ENCODE measurements at places on chromosomes 2 and 18. TPM values are rescaled to one million over a fixed set of nuclear protein-coding genes. Genes with fewer than 3 reads are reported as not detected.

TUBA3D gene
- 86.3 TPM for total RNA-seq

STRN gene
- total RNA-seq, result 55.2 TPM

RAX gene
- not detected for total RNA-seq

SERPINB13 gene
- not detected for total RNA-seq

VAMP5 gene
- 47.3 TPM for total RNA-seq

FIGN gene
- 12.9 TPM for total RNA-seq

KIF1A gene
- 2.0 TPM for total RNA-seq

KCNG2 gene
- total RNA-seq, result not detected

TEX44 gene
- not detected for total RNA-seq

GRCh38 chr2:27072920-27073319 lies 1.5 kb upstream of the OST4 start:
- DNase-seq, result no peak

DNA sequence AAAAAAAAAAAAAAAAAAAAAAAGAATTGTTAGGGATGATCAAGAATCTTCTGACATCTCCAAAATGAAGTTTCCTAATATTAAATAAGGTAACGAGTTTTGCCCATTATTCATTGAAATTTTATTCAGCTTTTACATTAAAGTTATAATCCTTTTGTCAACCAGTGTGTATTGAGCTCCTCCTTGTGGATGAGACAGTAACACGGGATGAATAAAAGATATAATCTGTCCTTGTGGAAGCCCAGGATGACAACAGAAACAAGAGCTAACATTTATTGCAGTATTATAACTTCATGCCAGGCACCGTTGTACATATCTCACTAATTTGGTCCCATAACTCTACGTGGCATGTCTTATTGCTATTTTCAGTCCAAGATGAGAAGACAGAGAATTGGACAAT lies 33.4 kb upstream of the SERPINB7 start:
- DNase-seq, result no peak

DNA sequence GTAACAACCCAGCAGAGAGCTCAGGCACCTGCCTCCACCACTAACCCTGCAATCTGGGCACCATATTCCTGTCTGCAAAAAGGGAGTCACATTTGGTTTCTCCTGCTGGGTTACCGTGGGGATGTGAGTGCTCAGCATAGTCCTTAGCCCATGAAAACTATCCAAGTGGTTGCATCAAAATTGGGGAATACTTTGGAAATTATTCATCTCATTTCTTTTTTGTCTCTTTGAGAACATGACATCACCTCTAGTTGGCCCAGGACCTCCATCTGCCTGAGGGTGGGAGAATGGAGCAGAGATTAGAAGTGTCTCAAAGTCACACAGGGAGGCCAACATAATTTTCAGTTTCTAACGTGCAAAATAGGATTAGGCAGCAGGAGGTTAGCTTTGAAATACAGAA lies 19.3 kb upstream of the SPP2 start:
- DNase-seq, result no peak

DNA sequence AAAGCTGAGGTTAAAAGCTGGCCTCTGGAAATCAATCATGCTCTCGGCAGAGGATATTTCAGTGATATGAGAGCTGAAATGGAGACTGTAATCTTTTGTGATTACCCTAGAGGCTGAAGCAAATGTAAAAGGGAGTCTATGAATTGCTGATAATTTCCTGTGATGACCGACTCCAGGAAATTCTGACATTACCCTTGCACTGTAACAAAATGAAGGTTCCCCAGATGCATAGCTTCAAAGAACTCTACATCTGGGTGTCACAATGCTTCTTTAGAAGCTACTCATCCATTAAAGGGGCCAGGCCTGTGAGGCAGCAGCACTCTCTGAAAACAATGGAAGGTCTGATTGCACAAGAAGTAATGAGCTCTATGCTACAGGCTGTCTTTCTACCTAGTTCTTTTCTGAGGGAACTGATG lies 268.2 kb upstream of the SESTD1 start:
- DNase-seq, result no peak

DNA sequence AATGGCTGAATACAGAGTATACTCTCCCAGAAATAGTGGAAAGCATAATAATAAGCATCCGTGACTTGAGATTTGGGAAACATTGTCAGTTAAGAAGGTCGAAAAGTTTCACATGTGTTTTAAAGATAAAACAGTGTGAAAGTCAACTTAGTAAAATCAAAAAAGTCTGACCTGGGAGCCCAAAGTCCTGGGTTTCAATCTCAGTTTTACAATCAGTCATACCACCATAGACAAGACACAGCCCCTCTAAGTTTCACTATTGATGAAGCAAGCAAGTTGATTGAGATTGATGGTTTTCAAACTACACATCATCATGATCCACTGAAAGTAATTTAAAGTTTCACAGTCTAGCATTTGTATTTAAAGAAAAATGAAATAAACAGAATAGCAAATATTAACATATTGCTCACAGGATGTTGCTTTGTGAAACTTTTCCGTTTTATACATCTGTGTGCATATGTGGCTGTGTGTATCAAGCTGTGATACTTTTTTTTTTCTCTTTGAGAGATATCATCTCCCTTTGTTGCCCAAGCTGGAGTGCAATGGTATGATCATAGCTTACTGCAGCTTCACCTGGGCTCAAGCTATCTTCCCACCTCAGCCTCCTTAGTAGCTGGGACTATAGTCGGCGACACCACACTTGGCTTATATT lies 71.1 kb downstream of the PIK3C3 start:
- DNase-seq, result no peak

DNA sequence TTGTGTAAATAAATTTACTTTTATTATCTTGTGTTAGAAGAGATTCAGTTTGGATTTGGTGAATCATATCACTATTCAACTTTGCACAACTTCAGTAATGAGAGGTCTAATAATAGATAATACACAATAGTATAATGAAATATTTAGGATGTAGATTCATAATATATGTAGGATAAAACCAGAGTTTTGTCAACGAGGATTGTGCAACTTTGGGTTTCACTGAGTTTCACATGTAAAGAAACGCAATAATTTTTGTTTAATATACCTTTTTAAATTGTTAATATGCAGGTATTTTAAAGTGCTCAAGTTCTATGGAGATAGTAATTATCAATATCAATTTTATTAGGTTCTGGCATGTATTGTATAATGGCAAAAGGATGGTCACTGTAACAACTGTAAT lies 5.3 kb downstream of the CALCRL start:
- DNase-seq, result no peak

GRCh38 chr2:203659331-203660049 lies 46.9 kb upstream of the CD28 start:
- DNase-seq, result no peak

- peak; percentile 54 for DNase-seq
Observed at GRCh38 chr18:79528846-79529245, 133.1 kb downstream of the NFATC1 start.

GRCh38 chr18:58848685-58849084 lies 16.0 kb upstream of the ZNF532 start:
- DNase-seq, result no peak

DNA sequence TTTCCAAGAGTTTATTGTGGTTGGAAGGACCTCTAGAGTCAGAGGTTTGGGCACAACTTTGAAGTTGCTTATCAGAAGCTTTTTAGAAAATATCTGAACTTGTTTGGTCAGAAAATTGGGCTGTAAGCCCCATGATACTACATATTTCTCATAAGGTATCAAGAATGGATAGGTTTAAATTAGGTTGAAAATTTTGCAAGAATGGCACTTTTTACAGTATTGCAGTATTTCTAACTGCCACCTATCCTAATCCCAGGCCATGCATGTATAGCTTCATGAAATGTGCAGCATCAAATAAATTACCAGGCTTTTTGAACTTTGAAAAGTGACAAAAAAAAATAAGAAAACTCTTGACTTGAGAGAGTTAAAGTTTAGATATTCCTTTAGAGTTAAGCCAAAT lies 367.2 kb downstream of the FIGN start:
- no peak for DNase-seq

DNA sequence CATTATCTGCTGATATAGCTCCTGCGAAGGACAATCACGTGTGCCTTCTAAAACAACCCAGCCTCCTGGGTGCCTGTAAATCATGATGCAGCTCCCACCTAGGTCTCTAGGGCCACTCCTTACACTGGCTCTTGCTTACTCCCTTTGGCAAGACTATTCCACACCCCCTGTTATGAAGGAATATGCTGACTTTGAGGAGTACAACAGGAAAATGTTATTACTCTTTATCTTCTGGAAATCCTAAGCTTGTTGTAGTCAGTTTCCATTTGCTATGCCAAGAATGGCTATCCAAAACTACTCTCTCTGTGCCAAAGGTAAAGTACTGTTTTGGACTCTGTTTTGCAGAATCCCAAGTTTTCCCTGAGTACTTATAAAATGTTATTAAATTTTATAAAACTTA lies 7.7 kb downstream of the SGO2 start:
- DNase-seq, result no peak

DNA sequence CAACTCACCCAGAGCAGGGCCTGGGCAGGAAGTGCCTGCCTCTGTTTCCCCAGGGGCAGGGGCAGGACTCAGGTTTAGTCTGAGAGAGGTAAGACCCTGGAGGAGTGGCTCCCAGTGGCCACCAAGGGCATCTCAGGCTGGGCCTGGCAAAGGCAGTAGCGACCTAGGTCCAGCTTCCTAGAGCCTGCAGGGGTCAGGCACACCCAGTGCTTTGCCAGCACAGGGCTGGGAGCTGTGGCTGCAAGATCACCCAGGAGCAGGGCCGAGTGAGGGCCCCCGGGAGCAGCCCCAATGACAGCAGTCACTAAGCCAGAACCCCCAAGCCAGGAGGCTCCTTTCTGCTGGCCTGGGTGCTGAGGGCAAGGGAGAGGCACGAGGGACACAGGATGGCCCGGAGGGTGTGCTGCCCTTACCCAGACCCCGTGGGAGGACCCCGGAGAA lies 8.8 kb upstream of the DUSP2 start:
- DNase-seq, result no peak

DNA sequence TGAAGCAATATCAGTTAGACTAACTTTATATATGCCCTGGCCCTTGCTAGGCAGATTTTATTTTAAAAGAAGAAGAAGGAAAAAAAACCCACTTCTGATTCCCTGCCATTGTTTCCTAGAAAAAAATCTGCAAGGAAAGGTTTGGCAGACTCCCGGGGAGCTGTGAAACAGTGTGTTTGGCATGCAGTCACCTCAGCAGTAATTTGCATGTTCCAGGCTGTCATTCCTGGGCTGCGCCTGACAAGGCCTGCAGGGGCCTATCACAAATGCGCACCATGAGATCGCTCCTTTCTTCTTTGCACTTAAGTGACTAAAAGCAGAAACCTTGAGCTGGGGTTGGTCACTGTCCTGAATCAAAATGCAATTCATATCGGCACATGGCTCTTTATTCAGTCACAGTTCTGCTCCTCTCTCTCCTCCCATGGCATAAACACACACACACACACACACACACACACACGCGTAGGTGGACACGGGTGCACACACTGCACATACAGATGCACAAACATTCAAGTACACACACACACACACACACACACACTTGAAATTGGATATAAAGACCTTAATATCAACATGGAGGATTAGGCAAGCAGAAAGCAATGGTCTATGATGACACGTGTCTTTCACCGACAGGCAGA lies 172.8 kb downstream of the MYT1L start:
- DNase-seq, result no peak

GRCh38 chr2:99729104-99730025 lies 239.5 kb upstream of the REV1 start:
- no peak for DNase-seq

GRCh38 chr2:2399396-2399795 lies 68.3 kb upstream of the MYT1L start:
- no peak for DNase-seq

- peak; percentile 46 for DNase-seq
Observed at GRCh38 chr18:31206787-31207381, 44.2 kb upstream of the DSC1 start.

- peak; percentile 12 for DNase-seq
Observed at GRCh38 chr2:232478571-232479340, 8.9 kb downstream of the ECEL1 start.

- DNase-seq, result no peak
Observed at GRCh38 chr18:11505993-11506392, 103.4 kb upstream of the SLC35G4 start.

- DNase-seq, result no peak
Observed at GRCh38 chr2:239551206-239551605, 150.4 kb upstream of the HDAC4 start.

GRCh38 chr18:24064391-24065100 lies 50.0 kb downstream of the TTC39C start:
- DNase-seq, result no peak

GRCh38 chr2:134792186-134792585 lies 46.2 kb upstream of the ACMSD start:
- no peak for DNase-seq

GRCh38 chr2:9918275-9918674 lies 33.2 kb upstream of the GRHL1 start:
- no peak for DNase-seq

- DNase-seq, result no peak
Observed at GRCh38 chr2:180196419-180196977, 189.4 kb upstream of the CWC22 start.

- peak; percentile 37 for DNase-seq
Observed at GRCh38 chr2:152038441-152038958, 60.3 kb downstream of the CACNB4 start.

DNA sequence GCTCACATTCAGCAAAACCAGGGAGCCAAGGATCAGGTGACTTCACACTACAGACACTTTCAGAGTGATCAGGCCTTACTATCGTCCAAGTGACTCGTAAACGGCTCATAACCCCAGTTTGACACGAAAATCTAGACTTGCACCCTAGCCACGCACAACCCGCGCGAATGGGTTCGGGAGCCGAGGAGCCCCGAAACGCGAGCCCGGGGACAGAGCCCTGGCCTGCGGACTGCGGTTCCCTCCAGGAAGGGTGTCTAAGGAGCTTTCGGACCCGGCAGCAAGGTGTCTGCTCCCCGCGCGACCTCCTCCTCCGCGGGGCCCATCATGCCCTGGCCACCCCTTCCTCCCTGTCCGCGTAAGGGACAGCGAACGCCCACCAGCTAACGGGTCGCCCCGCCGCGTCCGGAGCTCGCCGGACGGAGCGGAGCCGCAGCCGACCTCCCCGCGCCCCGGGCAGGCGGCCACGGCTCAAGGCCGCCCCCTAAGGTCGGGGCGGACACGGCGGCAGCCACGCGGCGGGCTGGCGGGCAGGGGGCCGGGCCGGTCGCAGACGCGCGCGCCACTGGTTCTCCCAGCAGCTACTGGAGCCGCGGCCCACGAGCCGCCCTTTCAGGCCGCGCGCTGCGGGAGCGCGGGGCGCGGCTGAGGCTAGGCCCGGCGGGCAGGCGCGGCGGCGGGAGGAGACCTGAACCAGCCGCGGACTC lies 575 bp downstream of the ATL2 start:
- peak; percentile 68 for DNase-seq

DNA sequence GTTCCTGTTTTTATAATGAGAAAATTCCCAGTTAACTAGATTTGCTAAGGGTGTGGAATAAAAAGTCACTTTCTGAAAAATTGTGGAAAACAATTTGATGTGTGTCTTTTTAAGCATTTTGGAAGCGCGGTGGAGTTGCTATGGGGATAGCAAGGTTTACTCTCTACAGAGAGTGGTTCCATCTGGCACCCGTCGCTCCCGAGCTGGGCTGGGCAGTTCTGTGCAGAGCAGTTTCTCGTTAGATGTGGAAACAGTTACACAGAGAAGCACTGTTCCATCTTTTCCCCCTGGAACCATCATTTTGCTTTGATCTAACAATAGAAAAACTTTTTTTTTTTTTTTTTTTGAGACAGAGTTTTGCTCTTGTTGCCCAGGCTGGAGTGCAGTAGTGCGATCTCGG lies 17.4 kb downstream of the LDLRAD4 start:
- peak; percentile 62 for DNase-seq
